ENCODE measurements at places on chromosomes 5 and 9.

- DNase-seq = peak; percentile 87
These were observed 129.8 kb downstream of the SLC12A2 start for GRCh38 chr5:128213340-128213739.

- no peak for DNase-seq
These were observed 822.6 kb upstream of the GRAMD2B start for GRCh38 chr5:125600559-125600958.

DNA sequence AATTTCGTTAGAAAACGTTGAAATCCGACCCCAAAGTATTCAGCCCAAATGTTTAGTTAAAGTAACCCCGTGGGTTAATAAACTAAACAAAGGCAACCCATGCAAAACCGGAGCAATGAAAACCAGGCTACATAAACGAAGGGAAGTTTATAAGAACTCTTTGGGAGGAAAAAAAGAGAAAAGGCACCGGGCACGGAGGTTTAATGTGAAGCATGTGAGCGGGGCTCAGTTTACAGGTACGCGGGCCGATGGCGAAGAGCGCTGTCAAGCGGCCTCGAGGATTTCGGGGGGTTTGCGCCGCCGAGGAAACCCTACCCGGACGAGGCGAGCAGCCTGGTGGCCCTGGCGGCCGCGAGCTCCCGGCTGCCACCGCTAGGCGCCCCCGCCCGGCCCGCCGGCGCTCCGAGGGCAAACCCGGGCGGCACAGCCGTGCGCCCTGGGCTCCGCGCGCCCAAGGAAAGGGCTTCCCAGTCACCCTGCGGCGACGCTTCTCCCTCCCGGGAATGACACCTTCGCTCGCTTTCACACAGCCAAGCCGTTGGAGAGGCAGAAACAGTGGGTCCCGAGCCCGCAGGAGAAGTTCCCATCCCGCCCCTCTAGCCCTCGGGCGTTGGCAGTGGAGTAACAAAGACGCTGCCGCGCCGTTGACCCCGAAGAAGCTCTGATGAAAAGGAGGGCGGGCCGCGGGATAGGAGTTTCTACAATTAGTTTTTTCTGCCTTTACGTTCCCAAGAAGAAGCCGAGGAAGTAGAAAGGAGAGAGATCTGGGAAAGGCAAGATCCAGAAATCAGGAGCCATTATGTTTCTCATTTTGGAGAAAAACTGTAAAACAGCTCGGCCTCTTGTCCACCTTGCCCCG is 126.0 kb downstream of the TMEM174 start:
- peak; percentile 89 for DNase-seq

DNA sequence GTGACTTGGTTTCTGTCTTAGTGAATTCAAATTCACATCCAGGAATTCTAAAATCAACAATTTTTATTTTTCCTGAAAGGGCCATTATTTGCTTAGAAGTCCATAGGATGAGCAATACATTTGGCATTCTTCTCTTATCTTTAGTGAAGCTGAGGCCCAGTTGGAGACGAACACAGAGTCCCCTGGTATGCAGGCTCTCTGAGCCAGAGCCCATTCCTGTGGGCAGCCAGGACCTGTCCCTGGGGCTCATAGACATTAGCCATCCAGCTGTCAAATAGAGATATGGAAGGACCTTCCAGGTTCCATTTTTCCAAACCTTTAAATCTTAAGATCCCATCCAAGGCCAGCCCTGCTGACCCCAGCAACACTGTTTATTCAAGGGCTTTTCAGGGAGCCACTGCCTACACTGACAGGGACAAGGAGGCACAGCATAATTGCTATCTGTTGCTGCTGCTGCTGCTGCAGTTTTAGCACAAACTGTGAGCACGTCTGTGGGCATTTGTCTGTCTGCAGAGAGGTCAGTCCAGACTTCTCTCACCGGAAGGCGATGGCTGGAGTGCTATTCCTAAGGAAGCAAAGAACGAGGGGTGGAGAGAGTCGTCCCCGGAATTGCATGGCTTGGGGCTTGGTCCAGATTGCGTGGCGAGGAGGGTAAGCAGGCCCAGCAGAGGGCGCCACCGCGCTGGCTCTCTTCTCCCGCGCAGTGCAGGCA is 639.0 kb downstream of the CCDC171 start:
- DNase-seq = peak; percentile 88

DNA sequence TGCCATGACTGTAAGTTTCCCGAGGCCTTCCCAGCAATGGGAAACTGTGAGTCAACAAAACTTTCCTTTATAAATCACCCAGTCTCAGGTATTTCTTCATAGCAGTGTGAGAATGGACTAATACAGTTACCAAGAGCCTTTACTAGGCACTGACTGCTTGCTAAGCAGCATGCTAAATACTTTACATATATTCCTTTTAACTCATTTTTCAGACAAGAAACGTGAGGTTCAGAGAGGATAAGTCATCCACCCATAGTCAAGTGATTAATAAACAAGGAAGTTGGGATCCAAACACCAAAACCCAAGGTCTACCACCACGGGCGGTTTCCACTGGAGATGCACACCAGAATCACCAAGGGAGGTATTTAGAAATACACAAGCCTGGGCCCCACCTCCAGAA is 50.8 kb downstream of the GABBR2 start:
- DNase-seq = no peak

DNA sequence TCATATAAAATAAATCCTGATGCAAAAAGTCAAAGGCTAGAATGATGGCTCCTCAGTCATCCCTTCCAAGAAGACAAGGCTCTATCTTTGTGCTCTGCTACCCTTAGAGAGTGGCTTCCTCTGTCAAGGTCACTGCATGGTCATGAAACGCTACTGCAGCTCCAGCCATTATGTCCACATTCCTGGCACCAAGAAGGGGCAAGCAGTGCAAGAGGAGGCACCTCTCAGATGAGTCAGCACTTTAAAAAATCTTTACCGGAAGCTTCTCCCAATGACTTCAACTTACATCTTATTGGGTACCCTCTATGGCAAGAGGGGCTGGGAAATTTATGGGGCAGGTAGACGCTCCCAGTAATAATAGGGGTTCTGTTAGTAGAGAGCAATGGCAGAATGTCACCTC is 129.5 kb upstream of the CPEB4 start:
- DNase-seq = no peak

DNA sequence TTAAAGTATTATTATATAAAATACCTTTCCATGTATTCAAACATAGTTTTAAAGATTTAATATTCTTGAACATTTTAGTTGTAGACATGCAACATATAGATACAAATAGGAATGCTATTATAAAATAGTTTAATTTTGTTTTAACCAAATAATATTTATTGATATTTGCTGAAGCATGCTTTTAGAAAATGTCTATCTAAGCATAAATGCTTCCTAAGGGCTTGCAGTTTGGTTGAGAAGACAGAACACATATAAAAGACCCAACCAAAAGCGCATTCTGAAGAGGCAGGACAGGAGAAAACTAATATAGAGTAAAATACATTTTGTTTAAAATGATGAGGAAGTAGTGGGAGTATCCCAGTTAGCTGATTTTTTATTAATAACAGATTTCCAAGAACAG is 181.5 kb upstream of the ISL1 start:
- DNase-seq = no peak

GRCh38 chr5:167578977-167579692 is 712.3 kb upstream of the WWC1 start:
- DNase-seq = no peak

GRCh38 chr5:4984461-4984860 is 155.7 kb upstream of the ADAMTS16 start:
- DNase-seq = no peak

DNA sequence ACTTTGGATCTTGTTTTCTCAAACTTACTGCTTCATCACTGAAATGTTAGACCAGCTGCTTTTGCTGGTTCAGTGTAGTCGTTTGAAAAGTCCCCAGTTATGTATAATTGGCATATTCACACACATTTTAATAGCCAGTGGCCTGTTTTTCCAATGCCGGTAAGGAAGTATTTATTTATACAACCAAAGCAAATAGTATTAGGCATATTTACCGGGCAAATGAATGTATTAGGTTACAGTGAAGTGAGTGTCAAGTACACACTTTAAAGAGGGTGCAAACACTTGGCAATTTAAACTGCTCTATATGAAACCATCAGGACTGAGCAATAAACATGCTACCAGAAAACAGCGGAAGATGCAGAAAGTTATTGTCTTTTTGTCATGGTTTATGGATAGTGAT is 242.9 kb downstream of the MCTP1 start:
- no peak for DNase-seq

DNA sequence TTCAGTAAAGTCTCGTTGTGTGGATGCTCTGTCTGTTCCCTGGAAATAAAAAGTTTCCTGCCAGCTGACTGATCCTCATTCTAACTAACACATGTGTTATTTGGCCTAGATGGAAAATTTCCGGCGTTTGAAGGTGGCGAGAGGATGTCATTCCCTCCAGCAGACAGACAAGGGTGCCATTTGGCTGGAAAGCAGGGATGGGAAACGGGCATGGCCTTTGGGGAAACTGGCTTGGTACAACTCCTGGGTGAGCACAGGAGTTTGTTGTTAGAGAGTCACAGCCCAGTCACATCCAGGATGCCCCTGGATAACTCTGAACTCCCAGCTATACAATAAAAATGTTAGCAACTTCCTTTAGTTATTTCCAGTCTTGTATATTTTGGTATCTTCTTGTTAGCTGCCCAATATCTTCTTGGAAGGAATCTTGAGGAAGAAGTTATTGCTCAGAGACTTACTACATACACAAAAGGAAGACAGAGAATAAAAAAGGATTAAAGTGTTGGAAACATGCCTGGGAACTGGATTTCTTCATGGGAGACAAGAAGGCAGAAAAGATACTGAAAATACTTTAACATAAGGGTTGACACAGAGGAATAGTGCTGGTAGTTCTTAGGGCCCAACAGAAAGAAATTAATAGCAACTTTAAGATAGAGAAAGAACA is 41.9 kb downstream of the TEK start:
- no peak for DNase-seq

DNA sequence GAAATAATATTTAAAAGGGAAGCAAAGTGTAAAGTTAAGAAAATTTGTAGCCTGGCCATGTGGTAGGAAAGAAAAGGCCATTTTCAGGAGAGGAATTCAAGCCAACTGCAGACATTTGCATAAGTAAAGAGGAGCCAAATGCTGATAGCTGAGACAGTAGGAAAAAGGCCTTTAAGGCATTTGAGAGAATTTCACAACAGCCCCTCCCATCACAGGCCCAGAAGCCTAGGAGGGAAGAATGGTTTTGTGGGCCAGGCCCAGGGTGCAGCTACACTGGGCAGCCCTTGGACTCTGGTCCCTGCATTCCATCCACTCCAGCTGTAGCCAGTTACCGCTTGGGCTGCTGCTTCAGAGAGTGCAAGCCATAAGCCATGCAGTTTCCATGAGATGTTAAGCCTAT is 1556.8 kb downstream of the EFNA5 start:
- no peak for DNase-seq

- no peak for DNase-seq
These were observed 79.9 kb upstream of the SLC1A3 start for GRCh38 chr5:36526537-36526936.

- DNase-seq = no peak
These were observed 15.5 kb upstream of the BNC2 start for GRCh38 chr9:16885931-16886330.

GRCh38 chr5:65068410-65068809 is 299.7 kb downstream of the CWC27 start:
- DNase-seq = no peak

- DNase-seq = no peak
These were observed 121.8 kb downstream of the MCTP1 start for GRCh38 chr5:95163079-95163478.

- DNase-seq = no peak
These were observed 51.8 kb downstream of the MEGF10 start for GRCh38 chr5:127342364-127342763.

- DNase-seq = no peak
These were observed 2.5 kb upstream of the NME5 start for GRCh38 chr5:138141734-138142133.

- no peak for DNase-seq
These were observed 41.0 kb upstream of the FBN2 start for GRCh38 chr5:128579093-128579492.

- DNase-seq = no peak
These were observed 80.8 kb upstream of the IL12B start for GRCh38 chr5:159411115-159411514.

- no peak for DNase-seq
These were observed 82.0 kb downstream of the PRRT1B start for GRCh38 chr9:131627326-131627647.

GRCh38 chr5:100755435-100755834 is 147.6 kb downstream of the ST8SIA4 start:
- DNase-seq = no peak

- no peak for DNase-seq
These were observed 70.2 kb downstream of the SEMA4D start for GRCh38 chr9:89427621-89428221.

DNA sequence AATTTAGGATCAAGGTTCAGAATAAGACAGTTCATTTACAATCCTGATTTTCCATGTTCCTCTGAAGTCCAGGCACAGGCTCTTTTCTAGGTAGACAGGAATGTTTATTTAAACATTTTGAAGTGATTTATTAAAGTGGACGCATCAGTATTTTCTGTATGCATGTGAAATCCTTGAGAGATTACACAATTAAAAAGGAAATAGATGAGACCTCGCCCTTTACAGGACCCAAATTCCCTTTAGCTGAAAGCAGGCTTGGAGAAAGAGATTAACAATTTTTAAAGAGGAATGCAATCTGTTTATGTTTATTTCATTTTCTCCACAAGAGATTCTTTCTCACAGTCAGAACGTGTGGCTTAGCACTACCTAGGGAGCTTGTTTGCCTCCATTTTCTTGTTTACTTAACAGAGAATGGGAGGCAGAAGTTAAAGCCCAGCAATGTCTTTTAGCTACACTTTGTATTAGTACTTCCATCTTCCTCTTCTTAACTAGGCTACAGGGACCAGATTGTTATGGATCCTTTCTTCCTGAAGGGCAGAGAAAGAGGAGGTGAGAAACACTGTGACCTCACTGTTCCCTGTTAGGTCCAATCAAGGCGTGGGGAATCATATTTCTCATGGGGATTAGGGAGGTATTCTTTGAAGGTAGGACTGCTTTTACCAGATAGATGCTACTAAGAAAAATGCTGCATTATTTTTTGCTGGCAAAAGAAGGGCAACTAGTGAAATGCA is 416.0 kb downstream of the SH3GL2 start:
- no peak for DNase-seq

GRCh38 chr9:132548751-132549640 is 33.4 kb upstream of the BARHL1 start:
- DNase-seq = peak; percentile 77

- DNase-seq = no peak
These were observed 425.8 kb upstream of the GRIN3A start for GRCh38 chr9:102164247-102164646.

DNA sequence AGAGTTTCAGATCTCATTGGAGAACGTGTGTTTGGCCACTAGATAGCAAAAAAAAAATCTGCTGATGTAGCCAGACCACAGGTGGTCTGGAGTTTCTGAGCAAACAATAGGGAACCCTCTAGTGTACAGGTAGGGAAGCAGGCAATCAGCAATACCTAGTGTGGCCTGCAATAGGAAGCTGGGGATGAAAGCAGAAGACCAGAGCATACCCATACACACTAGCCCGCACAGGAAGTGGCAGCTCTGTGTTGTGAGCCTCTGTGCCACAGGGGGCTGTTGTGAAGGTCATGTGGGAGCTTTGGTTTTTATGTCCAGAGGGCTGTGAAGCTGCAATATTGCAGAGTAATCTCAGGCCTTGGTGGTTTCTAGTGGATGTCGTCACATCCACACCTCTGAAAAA is 81.2 kb downstream of the MTAP start:
- no peak for DNase-seq

- no peak for DNase-seq
These were observed 434 bp upstream of the FSD1L start for GRCh38 chr9:105447386-105447813.

GRCh38 chr5:114449860-114450421 is 88.1 kb downstream of the KCNN2 start:
- DNase-seq = peak; percentile 89

GRCh38 chr9:5632540-5632939 is 3.6 kb downstream of the RIC1 start:
- DNase-seq = no peak

GRCh38 chr9:129458155-129458661 is 162.7 kb downstream of the C9orf50 start:
- DNase-seq = no peak
